ENCODE measurements at places on chromosomes 1 and 21.
A peak's percentile ranks its signal among the peaks of the same experiment; 100 is the strongest.

GRCh38 chr1:234956821-234957329 lies 171.8 kb downstream of the TOMM20 start:
- no peak for DNase-seq

DNA sequence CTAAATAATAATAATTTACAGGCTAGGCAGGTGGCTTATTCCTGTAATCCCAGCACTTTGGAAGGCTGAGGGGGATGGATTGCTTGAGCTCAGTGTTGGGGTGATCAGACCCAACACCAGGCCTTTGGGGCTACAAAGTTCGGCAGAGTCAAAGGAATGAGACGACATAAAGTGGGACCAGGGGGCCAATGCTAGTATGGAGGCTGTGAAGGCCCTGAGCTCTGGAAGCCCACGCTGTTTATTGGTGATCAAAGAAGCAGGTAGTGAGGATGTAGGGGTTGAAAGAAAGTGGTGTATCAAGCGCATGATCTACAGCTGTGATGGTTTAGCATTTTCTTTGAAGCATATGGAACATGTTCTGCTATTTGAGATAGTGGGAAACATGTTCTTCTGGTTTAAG lies 5.6 kb downstream of the BTBD8 start:
- DNase-seq, result no peak

- DNase-seq, result no peak
Measured at GRCh38 chr1:240693036-240693435, 81.1 kb upstream of the GREM2 start.

- no peak for DNase-seq
Measured at GRCh38 chr1:19619697-19620384, 24.3 kb upstream of the NBL1 start.

DNA sequence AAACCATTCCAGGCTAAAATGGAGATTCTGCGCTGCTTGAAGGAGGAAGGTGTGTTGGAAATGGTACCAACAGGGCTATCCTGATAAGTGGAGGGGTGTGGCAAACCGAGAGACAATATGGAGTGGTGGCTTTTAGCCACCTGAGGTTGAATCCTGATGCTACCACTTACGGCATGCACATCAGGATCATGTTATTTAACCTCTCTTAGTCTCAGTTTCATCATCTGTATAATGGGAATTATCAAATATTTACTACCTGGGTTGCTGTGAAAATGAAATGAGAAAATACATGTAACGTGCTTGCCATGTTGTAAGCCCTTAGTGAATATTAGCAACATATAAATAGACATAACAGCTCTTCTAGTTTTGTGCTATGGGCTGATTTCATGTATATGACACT lies 117.1 kb downstream of the TBX19 start:
- DNase-seq, result no peak

DNA sequence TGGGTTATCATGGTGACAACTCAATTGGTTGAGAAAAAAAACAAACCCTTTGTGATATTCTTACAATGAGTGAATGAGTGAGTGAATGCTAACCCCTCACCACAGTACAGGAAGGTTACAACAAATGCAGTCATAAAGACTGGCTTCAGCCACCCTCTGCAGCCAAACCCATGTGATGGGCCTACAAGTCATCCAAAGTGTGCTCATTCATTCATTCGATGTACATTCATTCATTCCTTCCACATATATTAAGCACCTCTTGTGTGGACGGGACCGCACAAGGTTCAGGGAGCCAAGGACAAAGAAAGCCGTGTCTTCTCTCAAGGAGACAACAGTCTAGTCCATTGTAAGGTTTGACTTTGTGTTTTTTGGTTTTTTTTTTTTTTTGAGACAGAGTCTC lies 49.4 kb downstream of the WDR4 start:
- no peak for DNase-seq

DNA sequence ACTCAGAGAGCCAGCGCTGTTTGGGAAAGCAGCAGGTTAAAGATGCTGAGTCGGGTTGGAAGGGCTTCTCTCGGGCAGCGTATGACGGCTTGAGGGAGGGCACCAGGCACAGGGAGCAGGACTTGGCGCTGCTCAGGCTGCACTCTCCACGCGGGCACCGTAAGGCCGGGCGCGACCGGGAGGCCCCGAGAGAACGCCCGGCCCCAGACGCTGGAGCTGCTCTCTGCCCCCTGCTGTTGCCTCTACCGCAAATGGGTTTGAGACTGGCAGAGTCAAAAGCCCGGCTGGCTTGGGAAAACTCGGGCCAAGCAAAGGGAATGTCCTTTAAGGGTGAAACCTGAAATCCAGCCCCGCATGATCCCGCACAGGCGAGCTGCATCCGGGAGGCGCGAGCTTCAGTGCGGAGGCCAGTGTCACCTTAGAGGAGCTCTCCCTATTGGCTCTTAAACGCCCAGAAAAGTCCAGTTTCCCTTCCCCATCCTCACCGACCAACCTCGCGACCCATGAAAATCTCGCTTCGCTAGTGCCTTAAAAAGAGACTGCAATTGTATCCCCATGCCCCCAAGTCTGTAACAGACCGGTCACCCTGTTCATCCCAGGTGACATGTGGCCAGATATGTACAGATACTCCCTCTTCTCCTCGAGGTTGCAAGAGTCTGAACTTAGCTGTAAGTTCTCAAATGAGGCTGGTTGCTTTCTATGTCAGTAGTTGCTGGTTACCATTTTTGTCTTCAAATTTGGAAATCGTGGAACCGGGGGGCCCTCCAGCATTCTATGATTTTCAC lies 1.1 kb downstream of the PRRX1 start:
- DNase-seq, result peak; percentile 65

GRCh38 chr1:163267962-163268361 lies 53.8 kb upstream of the NUF2 start:
- peak; percentile 31 for DNase-seq

DNA sequence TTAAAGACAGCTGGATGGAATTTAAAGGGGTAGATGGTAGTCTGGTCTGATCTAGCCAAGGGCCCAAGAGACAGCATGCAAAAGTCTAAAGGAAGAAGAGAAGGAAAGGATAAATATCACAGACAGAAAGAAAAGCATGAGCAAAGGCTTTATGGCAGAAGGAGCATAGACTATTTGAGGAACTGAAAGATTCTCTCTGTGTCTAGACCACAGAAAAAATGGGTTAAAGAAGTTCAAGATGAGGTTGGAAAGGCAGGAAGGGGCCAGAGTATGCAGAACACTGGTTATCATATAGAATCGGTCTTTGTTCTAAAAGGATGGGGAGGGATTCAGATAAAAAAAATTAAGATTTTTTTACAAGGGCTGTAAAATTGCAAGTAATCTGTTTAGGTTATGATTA lies 136.8 kb upstream of the SGIP1 start:
- no peak for DNase-seq

DNA sequence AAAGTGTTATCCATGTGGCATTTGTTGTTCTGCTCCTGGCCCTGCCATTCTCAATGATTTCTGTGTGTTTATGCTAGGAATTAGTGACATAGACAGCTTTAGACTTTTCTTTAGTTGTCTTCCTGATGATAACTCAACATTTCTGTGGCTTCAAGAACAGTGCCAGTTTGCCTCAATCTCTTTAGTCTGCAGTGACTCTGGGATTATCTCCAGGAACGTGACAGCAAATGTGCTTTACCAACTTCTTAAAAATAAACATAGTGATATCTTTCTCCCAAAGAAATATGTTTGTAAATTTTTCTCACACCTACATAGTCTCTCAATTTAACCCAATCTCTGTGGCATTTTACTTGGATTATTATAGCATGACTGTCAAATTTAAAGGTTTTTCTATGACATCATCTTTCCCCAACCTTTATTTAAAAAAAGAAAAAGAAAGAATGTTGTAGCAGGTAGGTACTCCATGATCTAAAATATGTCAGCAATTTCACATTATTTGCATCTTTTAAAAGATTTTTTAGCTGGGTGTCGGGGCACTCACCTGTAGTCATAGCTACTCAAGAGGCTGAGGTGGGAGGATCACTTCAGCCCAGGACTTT lies 24.6 kb downstream of the RNASEL start:
- no peak for DNase-seq

DNA sequence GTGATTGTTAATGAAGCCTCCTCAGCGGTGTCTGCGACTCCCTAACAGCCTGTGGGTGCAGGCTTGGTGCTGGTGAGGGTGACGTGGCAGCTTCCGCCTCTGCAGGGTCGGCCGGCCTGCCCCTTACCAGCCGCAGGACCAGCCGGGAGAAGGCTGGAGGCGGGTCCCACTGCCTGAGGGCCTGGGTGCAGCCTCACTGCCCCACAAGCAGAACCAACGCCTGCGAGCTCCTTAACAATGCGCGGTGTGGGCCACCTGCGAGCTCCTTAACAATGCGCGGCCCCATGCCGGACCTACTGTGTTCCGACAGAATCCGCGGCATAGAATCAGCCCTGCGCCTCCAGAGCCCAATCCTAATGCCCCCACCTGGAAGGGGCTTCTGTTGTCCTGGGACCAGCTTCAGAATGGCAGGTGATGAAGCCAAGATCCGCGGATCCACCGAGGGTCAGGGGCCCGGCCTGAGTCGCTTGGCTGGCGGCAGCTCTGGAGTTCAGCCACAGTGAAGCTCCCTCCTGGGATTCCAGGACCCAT lies 54.4 kb upstream of the AJAP1 start:
- DNase-seq, result no peak

DNA sequence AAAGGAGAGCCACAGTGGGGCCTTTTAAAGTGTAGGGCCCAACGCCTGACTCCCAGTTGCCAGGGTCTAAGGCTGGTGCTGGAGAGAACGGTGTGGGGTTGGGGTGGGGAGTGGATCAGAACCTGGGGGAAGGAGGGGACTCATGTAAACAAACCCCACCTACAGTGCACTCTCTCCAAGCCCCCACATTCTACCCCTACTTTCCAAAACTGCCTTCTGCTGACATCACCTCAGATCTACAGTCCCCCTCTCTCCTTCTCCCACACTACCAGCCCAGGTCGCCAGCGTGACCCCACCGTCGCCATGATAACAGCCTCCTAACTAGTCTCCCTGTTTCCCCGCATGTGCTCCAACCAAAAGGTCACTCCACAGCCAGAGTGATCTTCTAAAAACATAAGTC lies 26.6 kb downstream of the TNNT2 start:
- DNase-seq, result no peak

- DNase-seq, result no peak
Measured at GRCh38 chr21:33543505-33544129, 779 bp downstream of the SON start.

- DNase-seq, result no peak
Measured at GRCh38 chr21:38772646-38773045, 33.1 kb upstream of the ETS2 start.

- DNase-seq, result peak; percentile 85
Measured at GRCh38 chr1:98422816-98423215, 238.7 kb upstream of the SNX7 start.

DNA sequence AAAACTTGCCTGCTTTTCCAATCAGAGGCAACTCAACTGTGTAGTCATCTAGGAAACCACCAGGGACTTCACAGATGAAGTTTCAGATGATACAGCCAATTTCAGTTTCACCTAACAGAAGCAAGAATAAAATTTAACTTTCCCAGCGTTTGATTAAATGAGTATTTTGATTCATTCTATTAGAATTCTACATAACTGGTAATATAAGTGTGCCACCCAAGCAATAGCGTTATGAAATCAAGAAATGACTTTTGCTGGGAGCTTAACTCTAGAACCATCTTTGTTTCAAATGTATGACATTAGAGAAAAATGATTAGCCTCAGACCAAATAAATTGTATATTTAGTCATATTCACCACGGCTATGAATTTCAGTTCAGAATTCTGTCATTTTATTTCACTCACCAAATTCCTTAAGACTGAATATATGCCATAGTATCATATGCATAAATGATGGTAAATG lies 239.3 kb downstream of the NRIP1 start:
- DNase-seq, result no peak

DNA sequence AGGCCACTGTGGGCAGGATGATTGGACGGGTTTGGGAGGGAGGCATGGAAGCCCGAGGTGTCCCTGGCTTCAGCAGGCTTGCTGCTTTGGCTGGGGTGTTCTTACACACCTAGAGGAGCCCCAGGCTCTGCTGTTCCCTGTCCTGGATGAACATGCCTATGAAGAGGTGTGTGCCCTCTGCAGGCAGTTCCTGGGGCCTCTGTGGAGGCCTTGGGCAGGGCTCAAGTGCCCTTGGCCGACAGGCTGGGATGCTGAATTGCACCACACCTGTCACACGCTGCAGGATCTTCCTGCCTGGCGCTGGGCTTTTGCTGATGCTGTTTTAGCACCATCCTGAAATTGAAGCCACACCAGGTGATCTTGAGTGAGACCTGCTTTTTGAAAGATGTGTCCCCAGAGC lies 415.0 kb upstream of the VAMP3 start:
- no peak for DNase-seq

DNA sequence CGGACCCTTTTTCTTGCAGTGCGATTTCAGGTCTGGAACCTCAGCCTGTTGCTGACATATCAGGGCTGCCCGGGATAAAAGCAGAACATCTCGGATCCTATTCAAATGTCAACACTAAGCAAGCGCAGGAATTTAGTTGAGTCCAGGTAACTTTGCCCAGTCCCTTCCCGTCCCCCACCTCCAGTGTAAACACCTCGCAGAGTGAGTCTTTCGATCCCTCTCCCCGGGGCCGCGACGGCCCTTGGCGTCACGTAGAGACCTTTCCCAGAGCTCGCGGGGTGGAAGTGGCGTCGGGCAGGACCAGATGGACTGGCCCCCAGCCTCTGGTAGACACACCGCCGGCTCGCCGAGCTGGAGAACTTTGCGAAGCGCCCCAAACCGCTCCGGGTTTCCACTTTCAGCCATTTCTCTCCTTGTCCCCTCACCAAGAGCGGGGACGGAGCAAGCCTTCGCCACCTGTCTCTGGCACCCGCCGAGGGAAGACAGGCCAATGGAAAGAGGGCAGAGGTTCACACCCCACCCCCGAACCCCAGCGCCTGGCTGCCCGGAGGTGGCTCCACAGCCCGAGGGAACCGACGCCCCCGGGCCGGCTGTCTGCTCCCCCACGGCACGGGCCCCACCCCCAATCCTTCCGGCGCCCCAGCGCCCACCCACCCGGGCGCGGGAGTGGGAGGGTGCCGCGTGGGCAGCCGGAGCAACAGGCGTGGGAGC lies 570 bp downstream of the KCND3 start:
- DNase-seq, result peak; percentile 7

DNA sequence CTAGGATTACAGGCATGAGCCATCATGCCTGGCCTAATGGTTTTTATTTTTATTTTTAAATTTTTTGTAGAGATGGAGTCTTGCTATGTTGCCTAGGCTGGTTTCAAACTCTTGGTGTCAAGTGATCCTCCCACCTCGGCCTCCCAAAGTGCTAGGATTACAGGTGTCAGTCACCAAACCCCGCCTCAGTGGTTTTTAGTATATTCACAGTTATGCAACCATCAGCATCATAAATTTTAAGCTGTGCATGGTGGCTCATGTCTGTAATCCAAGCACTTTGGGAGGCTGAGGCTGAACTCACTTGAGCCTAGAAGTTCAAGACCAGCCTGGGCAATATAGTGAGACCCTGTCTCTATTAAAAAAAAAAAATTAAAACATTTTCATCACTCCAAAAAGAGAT lies 28.6 kb downstream of the PIK3CD start:
- DNase-seq, result no peak

DNA sequence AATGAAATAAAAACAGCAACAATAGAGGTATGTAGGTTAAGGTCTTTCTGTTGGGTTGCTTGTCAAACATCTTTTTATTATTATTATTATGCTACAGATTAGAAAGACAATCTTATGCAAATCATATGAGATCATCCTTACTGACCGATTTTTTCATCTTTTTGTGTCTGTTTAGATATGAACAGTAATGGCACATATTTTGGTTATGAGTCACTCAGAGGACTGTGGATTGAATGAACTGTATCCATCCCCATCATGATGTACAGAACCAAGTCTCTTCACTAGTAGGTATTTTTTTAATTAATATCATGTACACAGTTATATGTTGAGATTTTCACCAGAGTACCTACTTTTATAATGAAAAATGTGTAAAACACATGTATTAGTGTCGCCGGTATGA lies 159.1 kb downstream of the CHRM3 start:
- DNase-seq, result no peak

GRCh38 chr1:53732912-53733317 lies 6.0 kb downstream of the GLIS1 start:
- DNase-seq, result peak; percentile 95

Measured in fibroblast of skin of scalp (primary cell).